ENCODE measurements at places on chromosomes 12 and 14.

DNA sequence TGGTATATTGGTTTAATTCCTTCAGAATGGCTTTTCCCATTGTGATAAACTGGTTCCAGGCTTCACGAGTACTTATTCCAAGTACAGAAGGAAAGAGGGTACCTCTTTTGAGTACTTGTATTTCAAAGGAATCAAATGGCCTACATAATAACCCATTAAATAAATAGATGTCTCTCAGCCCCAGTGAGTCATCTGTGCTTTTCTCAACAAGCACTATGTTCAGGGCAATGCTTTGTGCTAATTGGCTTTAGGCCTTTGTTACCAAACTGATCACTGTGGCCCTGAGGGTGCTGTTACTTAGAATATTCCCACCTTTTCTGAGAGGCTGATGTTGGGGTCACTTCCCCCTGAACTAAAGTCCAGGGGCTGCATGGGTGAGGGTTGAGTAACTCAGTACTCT lies 107.1 kb downstream of the LRRK2 start:
- no peak for DNase-seq

- peak; percentile 98 for DNase-seq
Observed at GRCh38 chr12:20212658-20213555, 155.4 kb upstream of the PDE3A start.

GRCh38 chr14:59358784-59359183 lies 106.4 kb downstream of the GPR135 start:
- no peak for DNase-seq

DNA sequence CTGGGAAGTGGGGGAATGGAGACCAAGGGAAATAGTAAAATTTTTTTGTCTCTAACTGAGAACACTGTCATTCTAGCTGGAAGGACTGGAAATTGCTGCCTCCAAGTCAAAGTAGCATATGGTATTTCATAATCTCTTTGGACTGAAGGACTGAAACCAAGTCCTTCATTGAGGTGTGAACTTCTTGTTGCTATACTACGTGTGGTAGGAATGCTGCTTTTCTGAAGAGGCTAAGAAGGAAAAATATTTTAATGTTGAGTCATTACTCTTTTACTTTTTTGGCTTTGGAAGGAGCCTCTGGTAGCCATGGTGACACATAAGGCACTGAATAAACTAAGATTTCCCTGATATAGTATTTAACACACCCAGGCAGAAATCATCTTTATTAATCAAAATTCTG lies 465.4 kb downstream of the NPAS3 start:
- peak; percentile 19 for DNase-seq

- no peak for DNase-seq
Observed at GRCh38 chr14:38882533-38882932, 220.5 kb downstream of the SEC23A start.

DNA sequence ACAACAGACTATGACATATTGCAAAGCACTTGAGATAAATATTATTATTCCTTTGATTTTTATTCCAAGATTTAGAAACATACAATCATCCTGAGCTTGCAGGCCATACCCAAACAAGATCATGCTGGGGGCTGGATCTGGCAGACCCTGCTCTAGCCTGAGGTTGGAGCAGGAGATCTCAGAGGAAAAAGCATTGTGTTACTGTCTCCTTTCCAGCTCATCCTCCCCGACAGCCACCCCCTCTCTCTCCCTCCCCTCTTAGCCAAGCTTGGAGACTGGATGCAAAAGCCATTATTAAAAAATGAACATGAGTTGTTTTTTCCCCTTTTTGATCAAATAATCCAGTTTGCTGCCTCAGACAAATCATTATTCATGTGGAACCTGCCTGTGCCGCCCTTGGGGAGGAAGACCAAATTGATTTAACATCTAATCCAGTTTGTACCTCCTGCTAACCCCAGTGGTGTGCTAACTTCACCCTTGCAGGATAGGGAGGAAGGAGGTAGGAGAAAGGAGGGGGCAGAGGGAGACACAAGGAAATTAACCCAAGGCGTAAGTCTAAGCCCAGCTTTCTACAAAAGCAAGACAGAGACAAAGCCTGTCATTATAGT lies 565.8 kb upstream of the TBX3 start:
- no peak for DNase-seq

GRCh38 chr12:27504507-27504906 lies 19.5 kb upstream of the PPFIBP1 start:
- DNase-seq = no peak

GRCh38 chr12:65948320-65949008 lies 124.2 kb downstream of the HMGA2 start:
- DNase-seq = no peak

DNA sequence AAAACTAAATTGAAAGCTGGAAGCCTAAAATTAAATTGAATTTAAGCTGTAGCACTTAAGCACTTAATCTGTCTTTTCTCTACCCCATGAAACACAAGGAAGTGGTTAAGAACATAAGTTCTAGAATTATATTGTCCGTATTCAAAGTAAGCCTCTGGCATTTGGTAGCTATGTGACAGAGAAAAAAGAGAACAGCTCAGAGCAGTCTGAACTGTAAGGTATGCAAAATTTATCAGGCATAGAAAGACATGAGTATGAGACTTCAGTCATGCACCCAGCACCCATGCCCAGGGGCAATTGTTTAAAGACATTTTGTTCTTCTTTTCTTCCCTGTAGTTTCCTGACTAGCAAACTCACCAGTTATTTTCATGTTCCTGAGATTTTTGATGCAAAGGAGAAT lies 116.7 kb downstream of the KCNMB4 start:
- DNase-seq = no peak

GRCh38 chr14:89600029-89600428 lies 183.0 kb upstream of the FOXN3 start:
- no peak for DNase-seq

DNA sequence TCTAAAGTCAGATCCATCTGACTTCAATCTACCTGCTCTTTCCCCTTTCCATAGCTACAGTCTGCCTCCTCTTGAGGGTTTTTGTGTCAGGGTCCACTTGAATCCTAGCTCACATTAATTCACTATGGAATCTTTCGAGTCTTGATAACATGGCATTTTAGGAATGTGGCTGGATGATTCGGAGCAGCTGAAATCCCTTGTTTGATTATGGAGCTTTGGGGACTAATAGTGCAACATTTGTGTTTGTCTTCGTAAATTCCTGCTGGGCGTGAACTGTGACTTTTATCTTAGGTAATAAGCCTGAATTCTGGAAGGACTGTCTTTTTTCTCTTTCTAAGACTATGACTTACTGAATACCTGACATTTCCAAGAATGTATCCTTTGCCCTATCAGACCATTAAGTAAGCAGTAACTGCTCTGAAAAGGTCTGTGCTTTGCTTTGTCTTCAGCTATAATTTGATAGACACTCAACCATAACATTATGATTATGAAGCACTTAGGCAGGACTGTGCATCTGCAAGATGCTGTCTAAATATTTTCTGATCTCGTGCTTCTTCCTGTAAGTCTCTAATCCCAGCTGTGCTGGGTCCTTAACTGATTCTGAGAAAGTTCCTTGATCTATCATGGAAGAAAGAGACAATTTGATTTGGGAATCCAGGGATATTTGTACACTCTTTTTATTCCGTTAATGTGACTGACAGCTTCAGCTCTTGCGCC lies 19.0 kb upstream of the PELI2 start:
- no peak for DNase-seq

GRCh38 chr12:89873745-89874144 lies 165.1 kb upstream of the ATP2B1 start:
- no peak for DNase-seq

DNA sequence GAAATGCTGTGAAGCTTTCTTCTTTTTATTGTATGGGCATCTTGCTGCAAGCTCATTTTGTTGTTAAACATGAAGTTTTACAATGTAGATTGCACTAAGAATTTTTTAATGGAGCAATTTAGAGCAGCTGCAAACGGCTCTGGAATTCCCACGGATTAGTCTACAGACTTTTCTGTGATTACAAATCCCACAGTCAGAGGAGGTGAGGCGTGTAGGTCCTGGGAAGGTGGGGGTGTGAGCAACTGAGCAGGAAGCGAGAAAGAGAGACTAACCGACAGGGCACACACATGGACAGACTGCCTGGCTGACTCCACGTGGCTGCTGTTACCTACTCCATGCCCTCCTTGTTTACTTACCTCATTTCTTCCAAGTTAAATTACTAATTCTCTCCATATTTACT lies 348.5 kb downstream of the NPAS3 start:
- no peak for DNase-seq

DNA sequence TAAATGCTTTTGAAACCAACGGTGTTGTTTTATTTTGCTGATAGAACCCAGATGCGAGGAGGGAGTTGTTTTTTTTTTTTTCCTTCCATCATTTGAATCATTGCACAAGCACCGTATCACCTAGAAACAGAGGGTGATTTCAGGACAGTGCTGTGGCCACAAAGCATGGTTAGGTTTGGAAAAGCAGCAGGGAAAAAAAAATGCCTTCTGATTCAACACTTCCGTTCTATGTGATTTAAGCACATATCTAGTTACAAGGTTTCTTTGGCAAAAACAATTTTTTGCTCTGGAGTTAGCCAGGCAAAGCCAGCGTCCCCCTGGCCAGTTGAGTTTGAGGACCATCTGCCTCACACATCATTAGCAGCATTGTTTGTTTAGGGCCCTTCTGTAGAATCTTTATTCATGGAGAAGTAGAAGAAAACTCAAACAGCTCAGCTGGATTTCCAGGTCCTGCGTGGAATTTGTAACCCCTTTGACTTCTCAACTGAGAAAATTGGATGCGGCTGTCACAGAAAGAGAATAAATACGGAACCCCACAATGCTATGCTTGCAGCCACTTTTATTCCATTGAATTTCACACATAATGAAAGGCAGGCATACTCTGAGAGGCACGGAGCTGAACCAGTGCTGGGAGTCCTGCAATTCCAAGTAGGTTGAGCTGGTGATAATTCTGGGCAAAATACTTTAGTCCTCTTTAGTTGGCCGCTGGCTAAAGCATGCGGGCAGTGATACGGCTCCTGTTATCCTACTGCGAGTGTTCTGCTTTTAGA lies 17.0 kb upstream of the WNT5B start:
- peak; percentile 69 for DNase-seq

DNA sequence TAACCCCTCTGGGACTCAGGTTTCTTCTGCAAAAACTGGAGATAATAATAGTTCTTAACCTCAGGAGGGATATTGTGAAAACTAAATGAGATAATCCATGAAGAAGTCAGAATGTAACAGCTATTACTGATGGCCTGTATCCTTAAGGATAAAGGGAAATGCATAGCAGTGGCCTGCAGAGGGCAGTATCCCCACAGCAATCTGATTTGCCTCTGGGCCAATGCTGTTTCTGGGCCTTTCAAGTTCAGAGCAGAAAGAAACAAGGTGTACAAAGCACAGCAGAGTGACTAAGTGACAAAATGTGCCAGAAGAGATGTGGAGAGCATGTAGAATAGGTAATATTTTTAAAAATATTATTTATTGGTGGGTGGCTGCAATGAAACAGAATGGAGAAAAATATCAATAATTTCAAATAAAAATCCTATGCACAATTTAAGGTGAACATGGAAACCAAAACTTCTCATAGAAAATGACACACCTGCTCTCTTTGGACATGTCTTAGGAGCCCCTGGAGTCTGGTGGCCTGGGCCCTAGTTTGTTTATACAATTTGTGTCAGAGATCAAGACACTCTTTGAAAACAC lies 90.3 kb downstream of the C12orf75 start:
- DNase-seq = peak; percentile 33

- DNase-seq = no peak
Observed at GRCh38 chr14:100304825-100305323, 1.4 kb downstream of the SLC25A29 start.

DNA sequence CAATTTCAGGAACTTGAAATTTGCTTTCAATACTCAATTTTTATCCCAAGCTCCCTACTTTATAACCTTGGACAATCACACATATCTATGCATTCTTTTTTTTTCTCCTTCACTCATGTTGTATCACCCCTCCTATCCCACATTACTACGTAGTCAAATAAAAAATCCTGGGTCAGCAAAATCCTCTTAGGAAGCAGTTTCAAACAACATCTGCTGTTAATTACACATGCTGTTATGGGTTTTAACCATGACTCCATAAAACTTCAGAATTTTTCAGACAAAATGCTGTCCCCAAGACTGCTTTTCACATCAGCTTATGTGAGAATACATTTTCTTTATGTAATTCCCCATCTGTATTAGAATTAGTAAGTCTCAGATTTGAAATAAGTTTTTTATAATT lies 61.7 kb downstream of the LRFN5 start:
- no peak for DNase-seq

- DNase-seq = no peak
Observed at GRCh38 chr12:116459916-116460663, 99.1 kb upstream of the MAP1LC3B2 start.

DNA sequence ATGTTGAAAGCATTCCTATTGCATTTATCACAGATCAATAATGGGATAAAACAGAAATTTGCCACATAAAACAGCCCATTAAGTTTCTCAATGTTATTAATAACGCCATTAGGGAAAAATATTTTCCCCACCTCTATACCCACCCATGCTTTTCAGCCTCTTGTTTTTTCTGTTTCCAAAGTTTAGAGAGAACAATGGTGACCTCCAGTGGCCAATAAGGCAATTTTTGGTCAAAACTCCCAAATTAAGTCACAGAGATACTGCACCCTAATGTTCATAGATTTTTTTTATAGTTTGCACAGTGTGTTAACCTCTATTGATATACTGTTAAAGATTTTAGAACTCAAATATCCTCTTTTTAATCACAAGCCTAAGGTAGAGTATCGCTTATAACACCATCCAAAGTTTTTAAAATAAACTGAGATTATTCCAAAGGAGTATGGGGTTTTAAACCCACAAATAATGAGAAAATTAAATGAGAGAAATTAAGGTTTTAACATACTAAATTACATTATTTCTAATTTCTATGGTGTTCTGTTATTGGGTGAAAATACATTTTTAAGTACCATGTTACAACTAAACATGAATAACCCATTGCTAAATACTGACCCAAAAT lies 184.7 kb upstream of the DCN start:
- no peak for DNase-seq

DNA sequence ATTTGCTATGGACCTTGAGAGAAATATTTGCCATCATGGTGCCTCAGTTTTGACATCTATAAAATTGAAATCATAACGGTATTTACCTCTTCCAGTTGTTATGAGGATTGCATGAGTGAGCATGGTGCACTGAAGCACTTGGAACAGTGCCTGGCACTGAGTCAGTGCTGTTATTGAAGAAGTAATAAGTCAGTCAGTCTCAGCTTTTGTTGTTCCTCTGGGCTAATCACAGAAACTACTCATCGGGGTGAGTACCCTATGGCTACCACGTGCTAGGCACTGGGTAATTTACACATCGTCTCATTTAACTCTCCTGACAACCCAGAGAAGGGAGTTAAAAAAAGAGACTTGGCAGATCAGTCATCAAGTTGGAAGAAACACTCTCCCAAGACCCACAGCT lies 159.5 kb upstream of the NRXN3 start:
- DNase-seq = no peak

GRCh38 chr12:91021076-91021475 lies 16.3 kb upstream of the EPYC start:
- DNase-seq = no peak

- no peak for DNase-seq
Observed at GRCh38 chr12:6038160-6038559, 86.3 kb downstream of the VWF start.

- DNase-seq = no peak
Observed at GRCh38 chr12:80943338-80943737, 5.6 kb upstream of the LIN7A start.

- no peak for DNase-seq
Observed at GRCh38 chr12:39990122-39991101, 115.5 kb downstream of the SLC2A13 start.

Data from AG04449 (cell line).